ENCODE measurements at places on chromosomes 16 and 17. TPM values are rescaled to one million over a fixed set of nuclear protein-coding genes. Genes with fewer than 3 reads are reported as not detected.

Gene PIMREG
- not detected for total RNA-seq

GRCh38 chr16:67892899-67893742 is at the start of gene PSKH1:
TSS of gene PSKH1 (plus strand) at chr16:67893254. CDS start at chr16:67908750, 15,496 bp downstream.
- no peaks in the 10 kb centered on the region for H3K36me3 ChIP-seq
- H3K4me1 ChIP-seq, result peaks cover 24% of the 10 kb centered on the region
- H3K4me3 ChIP-seq, result peak within 1 kb of the TSS; percentile 78
- peak within 1 kb of the TSS; percentile 91 for H3K27ac ChIP-seq

DNA sequence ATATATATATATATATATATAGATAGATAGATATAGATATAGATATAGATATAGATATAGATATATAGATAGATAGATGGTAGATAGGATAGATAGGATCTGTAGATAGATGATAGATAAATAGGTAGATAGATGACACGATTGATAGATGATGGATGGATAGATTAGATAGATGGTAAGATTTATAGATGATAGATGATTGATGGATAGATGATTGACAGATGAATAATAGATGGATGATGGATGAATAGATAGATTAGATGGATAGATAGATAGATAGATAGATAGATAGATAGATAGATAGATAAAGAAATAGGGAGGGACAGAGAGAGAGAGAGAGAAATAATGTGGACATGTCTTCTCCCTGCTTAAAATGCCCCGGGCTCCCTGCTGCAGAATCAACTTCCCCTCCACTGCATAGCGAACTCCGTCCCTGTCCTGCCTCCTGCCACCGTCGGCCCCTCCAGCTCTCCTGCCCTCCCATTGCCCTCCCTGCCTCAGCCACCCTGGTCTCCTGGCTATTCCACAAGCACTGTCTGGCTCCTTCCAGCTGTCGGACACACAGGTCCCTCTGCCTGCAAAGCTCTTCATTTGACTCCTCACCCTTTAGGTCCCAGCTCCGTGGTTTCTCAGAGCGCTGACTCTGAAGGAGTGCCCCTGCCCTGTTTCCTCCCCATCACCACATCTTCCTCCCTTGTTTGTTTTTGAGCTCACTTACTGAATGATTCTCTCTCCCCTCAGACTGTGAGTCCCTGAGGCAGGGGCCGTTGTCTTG is 254.0 kb downstream of the KATNIP start:
- no peak for DNase-seq
- no peak overlapping the region for H3K4me3 ChIP-seq
- no peaks in the 10 kb centered on the region for H3K36me3 ChIP-seq
- no peak overlapping the region for H3K27ac ChIP-seq

Gene EVPLL
- total RNA-seq, result not detected

DNA sequence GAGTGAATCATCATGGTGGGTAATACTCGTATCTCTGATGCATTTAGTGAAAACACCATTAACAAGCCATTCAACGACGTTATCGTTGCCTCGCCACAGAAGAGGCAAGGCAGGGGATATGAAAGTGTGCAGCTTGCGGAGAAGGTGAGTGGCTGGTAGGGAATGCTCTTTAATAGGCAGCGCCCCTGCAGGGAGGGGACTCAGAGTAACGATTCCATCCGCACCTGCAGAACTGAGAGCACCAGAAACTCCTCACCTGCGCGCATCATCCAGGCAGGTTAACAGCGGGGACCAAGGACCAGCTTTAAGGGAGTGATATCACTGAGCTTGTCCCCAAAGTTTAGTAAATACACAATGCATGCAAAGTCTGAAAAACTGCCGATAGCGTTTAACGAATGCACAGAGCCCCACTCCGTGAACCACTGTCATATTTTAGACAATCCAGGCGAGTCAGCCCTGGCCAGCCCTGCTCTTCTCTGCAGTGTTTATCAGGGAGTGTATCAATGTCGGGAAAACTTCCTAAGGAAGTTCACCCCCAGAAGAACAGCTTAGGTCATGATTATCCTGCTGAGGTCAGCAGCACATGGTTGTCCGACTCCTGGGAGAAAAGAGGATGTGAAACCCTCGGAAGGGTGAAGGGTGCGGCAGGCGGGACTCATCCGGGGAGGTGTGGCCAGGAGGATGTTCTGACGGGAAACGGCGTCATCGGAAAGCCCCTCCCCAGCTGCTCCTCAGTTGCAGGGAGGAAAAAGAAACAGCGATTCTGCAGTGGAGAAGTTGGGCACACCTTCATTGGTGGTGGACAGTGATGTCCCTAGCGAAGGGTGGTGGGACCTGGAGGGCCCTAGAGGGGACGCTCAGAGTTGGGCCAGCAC is 68.5 kb upstream of the DNAH17 start:
- H3K27ac ChIP-seq, result no peak overlapping the region
- H3K4me1 ChIP-seq, result no peaks in the 10 kb centered on the region
- H3K27me3 ChIP-seq, result no peaks in the 10 kb centered on the region
- no peak overlapping the region for H3K4me3 ChIP-seq

Gene NEUROD2
- not detected for total RNA-seq

Gene B9D1
- 33.4 TPM for total RNA-seq

Gene WDR59
- total RNA-seq, result 28.8 TPM

DNA sequence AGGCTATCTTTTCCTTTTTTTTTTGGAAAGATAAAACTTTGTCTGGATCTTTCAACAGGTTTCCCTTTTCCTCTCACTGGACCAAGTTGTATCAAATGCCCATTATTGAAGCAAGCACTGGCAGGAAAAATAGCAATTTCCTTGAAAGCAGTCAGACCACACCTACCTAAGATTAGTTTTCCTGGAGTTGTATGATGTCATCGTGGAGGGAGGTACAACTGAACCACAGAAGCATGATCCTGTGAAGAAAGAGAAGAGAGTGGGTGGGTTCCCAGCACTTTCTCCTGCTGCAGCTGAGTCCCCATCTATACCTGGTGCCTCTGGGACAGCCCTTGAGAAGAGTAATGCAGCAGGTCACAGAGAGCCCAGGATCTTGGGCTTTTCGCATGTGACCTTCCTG is 63.6 kb upstream of the ERCC4 start:
- H3K4me3 ChIP-seq, result peak overlapping the region; percentile 24
- peaks cover 21% of the 10 kb centered on the region for H3K4me1 ChIP-seq
- H3K27me3 ChIP-seq, result no peaks in the 10 kb centered on the region
- H3K27ac ChIP-seq, result peak overlapping the region; percentile 13
- no peak for DNase-seq

GRCh38 chr16:30340621-30341020 is 14.5 kb downstream of the CD2BP2 start:
- H3K36me3 ChIP-seq, result no peaks in the 10 kb centered on the region
- peaks cover 5% of the 10 kb centered on the region for H3K4me1 ChIP-seq
- no peak overlapping the region for H3K27ac ChIP-seq
- no peak for DNase-seq
- H3K4me3 ChIP-seq, result no peak overlapping the region

DNA sequence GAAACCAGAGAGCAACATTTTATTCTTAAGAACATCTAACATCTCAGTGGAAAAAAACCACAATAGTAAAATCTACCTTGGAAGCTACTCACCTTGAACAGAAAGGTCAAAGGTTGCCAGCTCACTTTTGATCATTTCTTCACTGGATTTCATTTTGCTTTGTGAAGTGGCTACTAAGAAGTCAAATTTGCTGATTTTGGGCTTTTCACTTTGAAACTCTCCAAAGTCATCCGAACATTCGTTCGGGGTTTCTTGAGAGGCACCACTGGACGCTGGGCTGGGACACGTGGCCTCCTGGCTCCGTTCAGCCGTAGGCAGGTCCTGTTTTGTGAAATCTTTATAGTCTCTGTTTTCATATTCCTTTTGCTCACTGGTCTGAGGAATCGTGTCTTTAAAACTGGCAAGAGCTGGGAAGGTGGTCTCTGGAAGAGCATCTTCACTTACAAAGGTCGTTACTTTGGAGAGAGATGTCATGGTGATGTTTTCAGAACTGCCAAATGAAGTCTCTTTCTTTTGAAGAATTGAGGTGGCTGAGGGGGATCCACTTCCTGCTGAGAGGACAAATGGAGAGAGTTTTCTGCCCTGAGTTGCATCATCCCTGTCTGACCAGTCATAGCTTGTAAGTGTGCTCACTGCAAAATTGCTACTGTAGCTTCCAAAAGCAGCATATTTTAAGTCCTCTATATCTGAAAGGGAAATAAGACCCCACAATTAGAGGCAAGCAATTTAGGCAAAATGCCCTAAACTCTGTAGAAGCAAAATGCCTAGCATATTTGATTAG is 52.4 kb downstream of the DUSP14 start:
- no peak for DNase-seq
- H3K4me1 ChIP-seq, result peaks cover under 1% of the 10 kb centered on the region
- H3K36me3 ChIP-seq, result peaks cover 52% of the 10 kb centered on the region

GRCh38 chr17:63983320-63983719 is 10.6 kb upstream of the SCN4A start:
- H3K36me3 ChIP-seq, result no peaks in the 10 kb centered on the region
- H3K4me1 ChIP-seq, result peaks cover 18% of the 10 kb centered on the region
- no peak overlapping the region for H3K4me3 ChIP-seq
- peak overlapping the region; percentile 51 for H3K27ac ChIP-seq

Data from thoracic aorta (tissue), 2 donors.